ENCODE measurements at places on chromosomes 5 and 9.
A peak's percentile ranks its signal among the peaks of the same experiment; 100 is the strongest.

DNA sequence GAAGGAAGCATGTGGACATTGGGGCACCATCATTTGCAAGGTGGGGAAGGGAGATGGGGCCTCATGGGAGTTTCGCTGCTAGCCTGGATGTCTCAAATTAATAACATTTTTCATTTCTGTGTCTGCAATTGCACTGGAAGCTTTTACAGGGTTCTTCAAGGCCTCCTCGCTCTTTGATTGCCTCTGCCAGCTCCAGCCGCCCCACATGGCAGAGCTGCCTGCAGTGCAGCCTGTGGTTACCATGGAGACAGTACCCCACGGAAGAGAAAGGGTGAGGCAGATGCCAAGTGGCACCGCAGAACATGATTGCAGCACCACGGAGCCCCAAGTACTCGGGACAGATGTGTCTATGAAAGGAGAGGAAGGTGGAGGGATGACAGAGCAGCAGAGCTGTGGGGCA is 25.4 kb downstream of the CTNND2 start:
- DNase-seq: no peak

- no peak for DNase-seq
Measured at GRCh38 chr5:10323588-10324488, 16.1 kb upstream of the CMBL start.

GRCh38 chr5:172640822-172641358 is at the start of gene NEURL1B:
NEURL1B (plus strand) TSS chr5:172641263; CDS start chr5:172641407, 144 bp downstream.
- peak; percentile 83 for DNase-seq

DNA sequence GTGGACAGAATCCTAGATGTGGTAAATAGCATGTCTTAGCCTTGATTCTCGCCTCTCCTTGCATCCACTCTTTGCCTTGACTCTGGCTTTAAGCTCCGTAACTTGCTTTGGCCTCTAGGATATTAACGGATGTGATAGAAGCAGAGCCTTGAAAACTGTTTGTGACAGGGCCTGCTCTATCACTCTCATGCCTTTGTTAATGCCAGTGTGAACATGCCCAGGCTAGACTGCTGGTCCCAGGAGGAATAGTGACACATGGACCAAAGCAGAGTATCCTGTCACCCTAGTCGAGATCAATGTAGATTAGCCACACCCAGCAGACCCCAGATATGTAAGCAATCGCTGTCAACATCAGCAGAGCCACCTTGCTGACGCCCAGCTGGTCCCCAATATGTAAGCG is 109.9 kb upstream of the C9orf72 start:
- DNase-seq: no peak

GRCh38 chr5:89343666-89344065 is 460.7 kb upstream of the MEF2C start:
- DNase-seq: no peak

GRCh38 chr9:125492719-125493118 is 214.3 kb downstream of the MAPKAP1 start:
- no peak for DNase-seq

DNA sequence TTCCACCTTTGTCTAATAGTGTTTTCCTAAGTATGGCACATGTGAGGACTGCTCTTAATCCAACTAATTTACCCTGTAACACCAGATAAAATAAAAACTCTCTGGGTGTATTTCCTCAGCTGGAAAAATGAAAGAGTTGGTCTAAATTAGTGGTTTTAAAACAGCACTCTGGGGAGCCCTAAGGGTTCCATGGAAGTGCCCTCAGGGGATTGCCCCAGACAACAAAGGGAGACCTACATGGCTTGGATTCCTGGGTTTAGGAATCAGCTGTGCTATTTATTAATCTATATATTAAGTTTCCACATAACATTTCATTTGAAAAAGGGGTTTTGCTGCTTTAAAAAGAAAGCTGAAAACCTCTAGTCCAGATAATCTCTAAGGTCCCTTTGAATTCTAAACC is 20.2 kb downstream of the ADAMTS6 start:
- no peak for DNase-seq

DNA sequence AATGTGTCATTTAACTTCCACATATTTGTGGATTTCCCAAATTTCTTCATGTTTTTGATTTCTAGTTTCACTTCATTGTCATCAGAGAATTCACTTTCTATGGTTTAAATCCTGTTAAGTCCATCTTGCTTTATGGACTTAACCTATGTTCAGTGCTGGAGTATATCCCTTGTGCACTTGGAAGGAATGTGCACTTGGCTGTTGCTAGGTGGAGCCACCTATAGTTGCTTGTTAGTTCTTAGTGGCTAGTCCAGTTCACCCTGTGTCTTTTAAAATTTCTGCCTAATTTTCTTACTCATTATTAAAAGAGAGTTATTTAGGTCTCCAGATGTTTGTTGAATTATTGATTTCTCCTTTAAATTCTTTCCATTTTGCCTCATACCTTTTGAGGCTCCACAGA is 1472.5 kb upstream of the CDH6 start:
- DNase-seq: no peak

DNA sequence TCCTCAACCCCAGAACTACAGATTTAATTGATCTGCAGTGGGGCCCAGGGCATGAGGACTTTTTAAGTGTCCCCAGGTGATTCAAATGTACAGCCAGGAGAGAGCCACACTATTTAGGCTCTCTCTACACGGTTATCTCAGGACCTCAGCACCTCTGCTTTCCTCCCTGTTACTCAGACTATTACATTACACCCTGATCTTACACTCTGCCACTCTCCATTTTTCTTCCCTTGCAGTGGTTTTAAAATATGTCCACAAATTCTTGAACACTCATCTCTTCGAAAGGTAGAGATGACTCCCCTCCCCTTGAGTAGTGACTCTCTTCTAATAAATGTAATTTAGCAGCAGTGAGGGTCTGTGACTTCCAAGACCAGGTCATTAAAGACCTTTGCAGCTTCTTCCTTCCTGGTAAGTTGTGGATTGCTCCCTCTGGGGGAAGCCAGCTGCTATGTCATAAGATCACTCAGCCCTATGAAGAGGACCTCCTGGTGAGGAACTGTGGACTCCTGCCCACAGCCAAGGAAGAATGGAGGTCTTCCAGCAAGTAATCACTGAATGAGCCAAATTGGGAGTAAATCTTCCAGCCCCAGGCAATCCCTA is 87.5 kb upstream of the SSBP2 start:
- DNase-seq: no peak

- peak; percentile 32 for DNase-seq
Measured at GRCh38 chr9:121778252-121779225, 127.1 kb downstream of the DAB2IP start.

- no peak for DNase-seq
Measured at GRCh38 chr5:135114759-135115158, 80.7 kb upstream of the PITX1 start.

GRCh38 chr5:110832683-110833082 is 93.9 kb downstream of the SLC25A46 start:
- no peak for DNase-seq

DNA sequence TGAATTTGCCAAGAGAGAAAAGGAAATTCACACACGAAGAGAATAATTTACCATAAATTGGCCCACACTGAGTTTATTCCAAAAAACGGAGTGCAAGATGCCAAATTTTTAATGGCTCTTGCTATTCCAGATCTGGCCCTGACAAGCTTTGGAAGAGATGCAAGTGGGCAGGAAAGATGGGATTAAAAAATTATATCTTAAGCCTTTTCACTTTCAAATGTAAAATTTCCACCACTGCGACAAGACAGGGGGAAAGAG is 352.4 kb downstream of the GLIS3 start:
- no peak for DNase-seq

DNA sequence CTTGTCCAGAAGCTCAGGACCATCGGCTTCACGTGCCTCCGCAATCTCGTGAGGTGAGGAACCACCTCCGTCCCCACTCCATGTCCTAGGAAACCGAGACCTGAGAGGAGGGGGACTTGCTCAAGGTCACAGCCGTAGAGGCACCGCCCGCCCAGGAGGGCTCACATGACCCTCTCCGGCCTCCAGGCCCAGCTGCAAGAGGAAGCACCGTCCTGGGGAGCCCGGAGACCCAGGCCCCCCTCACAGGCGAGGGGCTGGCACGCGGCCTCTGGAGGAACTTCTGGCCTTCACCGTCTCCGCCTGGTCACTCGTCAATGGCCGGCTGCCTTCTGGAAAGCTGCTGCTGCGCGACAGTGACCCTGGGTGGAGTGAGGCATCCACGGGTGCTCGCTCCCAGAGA is 24.2 kb downstream of the FAM78A start:
- DNase-seq: no peak

DNA sequence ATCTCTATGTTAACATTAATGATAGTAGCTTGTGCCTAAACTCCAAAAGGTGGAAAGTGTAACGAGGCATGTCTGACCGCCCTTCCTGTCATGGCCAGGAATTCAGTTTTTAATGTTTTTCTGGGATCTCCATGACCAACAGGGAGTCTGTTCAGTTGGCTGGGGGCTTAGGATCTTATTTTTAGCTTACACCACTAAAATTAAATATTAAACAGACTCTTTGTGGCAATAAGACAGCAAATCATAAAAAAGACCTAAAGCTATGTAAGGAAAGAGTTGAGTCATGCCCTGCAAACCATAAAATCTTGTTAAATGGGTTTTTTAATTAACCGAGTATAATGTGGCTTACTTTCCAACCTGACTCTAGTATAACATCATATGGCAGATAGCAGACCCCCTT is 247.8 kb downstream of the DIRAS2 start:
- no peak for DNase-seq

DNA sequence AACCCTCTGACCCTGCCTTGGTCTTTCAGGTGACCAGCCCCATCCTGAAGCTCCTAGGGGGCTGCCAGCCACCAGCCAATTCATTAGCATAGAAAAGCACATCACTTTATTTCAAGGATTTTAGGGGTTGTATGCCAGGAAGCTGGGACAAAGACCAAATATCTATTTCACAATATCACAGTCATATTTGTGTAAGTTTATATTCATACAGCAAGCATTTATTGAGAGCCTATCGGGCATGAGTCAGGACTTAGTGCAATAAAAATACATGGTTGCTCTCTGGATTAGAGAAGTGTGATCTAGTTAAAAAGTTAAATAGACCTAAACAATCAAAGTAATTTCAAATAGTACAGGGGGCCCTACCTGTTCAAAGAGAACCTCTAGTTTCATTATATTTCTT is 113.8 kb downstream of the ERCC6L2 start:
- no peak for DNase-seq

DNA sequence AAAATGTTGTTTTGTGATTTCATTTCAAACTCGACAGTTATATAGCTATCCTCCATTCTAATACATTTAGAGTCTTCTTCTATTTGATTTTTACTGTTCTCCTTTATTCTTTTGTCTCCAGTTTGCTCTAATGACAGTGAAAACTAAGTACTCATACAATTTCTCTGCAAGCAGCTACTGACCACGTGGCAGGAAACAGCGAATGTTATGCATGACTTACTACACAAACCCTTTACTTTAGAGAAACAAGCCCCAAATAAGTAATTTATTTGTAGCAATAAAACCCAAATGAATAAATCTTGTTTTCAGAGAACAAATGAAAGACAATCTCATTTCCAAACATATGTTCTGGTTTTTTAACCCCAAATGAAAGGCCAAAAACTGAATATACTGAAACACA is 41.9 kb downstream of the CDH6 start:
- DNase-seq: no peak

DNA sequence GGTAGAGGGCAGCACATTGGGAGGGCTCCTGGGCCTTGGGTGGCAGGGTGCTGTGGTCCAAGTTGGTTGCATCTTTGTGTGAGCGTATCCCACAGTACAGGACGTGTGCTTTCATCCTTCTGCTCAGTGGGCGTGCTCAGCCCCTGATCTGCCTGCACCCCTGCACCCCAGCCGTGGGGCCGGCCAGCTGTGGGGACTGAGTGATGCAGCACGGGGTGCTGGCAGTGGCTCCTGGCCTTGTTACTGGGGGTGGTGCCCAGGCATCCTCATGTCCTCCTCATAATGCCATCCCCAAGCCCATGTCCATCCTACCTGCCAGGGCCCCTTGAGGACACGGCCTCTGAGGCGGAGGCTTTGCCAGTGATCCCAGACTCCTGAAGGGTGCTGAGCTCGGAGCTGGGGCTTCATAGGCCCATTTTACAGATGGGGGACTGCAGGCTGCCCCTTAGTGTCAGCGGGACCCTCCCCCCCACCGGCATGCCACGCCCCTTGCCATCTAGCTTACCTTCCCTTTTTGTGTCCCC is 100.7 kb downstream of the PHF2 start:
- peak; percentile 10 for DNase-seq

- no peak for DNase-seq
Measured at GRCh38 chr5:124655921-124656511, 90.4 kb downstream of the ZNF608 start.

DNA sequence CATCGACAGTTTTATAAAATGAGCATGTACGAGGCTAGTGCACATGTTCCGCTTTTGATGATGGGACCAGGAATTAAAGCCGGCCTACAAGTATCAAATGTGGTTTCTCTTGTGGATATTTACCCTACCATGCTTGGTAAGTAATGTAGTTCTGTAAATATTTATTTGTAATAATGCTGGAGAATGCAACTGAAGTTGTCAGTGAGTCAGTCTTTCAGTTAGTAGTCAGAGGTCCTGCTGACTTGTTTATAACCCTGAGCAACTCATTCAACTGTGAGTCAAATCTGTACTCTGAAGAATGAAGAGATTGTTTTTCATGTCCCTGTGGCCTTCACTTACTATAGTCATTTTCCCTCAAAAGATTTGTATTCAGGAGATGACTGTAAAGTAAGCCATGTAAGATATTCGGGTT is 28.4 kb upstream of the GPR150 start:
- no peak for DNase-seq

GRCh38 chr5:87311405-87312279 is 44.0 kb downstream of the RASA1 start:
- no peak for DNase-seq

- DNase-seq: no peak
Measured at GRCh38 chr5:149759986-149760853, 30.1 kb downstream of the PPARGC1B start.

GRCh38 chr9:137723783-137724445 is 105.1 kb downstream of the EHMT1 start:
- DNase-seq: no peak

GRCh38 chr5:132497488-132497997 is 7.0 kb upstream of the IRF1 start:
- DNase-seq: peak; percentile 79

DNA sequence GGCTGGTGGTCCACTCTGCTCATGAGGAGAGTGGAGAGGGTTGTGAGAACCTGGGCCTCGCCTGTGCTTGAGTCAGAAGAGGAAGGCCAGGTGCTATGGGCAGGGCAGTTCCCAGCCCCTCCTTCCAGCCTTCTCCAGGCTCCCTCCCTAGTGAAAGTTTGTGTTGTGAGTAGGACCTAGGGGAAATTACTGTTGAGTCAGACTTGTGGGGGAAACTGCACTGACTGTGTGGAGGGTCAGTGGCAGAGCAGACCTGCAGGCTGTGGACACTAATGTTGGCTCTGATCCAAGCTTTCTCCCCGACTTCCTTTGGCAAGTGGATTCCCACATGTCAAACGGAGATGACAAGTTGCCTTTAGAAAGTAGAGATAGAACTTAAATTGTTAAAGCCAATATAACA is 102.6 kb downstream of the ARHGAP26 start:
- DNase-seq: no peak

DNA sequence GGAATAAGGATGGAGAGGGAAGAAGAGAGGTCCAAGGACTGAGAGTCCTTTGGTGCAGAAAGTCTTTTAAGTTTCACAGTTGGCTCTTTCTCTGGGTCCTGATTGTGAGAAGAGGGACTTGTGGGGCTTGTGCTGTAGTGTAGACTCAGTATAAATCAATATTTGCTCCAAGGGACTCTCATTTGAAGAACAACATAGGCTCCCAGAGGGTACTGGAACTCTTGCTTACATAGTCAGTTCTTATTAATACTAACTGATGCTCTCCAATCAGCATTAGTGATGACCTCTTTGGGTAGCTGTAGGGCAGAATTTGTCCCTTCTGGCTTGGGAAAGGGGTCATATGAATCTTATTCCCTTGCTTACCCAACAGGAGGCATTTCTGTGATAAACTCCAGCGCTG is 62.5 kb upstream of the CXCL14 start:
- no peak for DNase-seq

All from uterus (tissue), 4 donors.